ENCODE measurements at places on chromosomes 4 and X.
A peak's percentile ranks its signal among the peaks of the same experiment; 100 is the strongest.

DNA sequence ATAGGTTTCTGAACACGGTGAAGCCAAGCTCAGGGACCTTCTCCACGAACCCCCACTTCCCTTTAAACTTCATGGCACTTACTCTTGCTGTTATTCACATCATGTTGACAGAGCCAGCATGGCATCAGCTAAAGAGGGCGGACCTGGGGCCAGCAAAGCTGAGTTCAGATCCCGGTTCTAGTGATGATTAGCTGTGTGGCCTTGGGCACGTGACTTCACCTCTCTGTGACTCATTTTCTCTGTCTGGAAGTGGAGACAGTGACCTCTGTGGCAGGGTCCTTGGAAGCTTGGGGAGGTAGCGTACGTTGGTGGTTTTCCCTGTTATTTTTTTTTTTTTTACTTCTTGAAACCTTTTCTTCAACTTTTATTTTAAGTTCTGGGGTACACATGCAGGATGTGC is 13.4 kb downstream of the EVC start:
- no peak for DNase-seq

GRCh38 chr4:175440786-175441185 is 371.3 kb downstream of the GPM6A start:
- no peak for DNase-seq

DNA sequence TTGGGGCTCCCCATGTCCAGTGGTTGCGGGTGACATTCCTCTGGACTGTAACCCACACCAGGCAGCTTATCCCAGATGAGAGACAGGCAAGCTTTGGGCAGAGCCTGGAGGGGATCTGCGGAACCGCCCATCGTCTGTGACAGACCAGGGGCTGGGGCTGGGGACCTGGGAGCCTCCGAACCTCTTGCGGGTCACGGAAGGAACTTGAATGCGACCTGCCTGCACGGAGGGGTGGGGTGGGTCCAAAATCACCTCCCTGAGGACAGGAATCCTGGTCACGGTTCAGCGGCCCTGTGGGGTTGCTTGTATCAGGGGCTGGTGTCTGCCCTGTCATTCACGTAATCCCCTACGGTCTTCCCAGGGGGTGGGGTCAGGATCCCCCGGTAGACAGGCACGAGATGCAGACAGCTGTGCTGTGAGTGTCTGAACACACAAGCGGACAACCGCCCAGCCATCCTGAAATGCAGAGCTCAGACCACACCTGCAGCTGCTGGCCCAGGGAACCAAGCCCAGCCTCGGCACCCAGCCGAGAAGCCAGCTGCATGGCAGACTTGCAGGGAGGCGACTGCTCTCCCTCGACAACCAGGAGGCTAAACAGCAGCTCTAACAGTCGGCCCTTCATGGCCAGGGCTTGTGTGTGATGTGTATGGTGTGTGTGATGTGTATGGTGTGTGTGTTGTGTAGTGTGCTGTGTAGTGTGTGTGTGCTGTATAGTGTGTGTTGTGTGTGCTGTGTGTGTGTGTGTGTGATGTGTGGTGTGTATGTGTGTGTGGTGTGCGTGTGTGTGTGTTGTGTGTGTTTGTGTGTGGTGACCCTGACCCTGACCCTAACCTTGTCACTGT is 105.9 kb upstream of the ADRA2C start:
- DNase-seq, result no peak

- peak; percentile 30 for DNase-seq
Observed at GRCh38 chr4:146243141-146243882, 29.0 kb downstream of the REELD1 start.

DNA sequence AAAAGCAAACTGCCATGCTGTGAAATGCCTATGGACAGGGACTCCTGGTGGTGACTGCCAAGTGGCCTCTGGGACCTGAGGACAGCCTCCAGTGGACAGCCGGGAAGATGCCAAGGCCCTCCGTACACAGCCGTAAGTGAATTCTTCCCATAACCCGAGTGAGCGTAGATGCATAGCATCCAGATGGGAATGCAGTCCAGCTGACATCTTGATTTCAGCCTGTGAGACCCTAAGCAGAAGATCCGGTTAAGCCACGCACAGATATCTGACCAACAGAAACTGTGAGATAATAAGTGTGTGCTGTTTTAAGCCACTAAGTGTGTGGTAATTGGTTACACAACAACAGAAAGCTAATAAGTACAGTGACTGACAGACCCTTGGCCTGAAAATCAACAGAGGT is 55.9 kb downstream of the TMEM156 start:
- no peak for DNase-seq

- DNase-seq, result no peak
Observed at GRCh38 chr4:89800527-89801103, 36.3 kb downstream of the SNCA start.

DNA sequence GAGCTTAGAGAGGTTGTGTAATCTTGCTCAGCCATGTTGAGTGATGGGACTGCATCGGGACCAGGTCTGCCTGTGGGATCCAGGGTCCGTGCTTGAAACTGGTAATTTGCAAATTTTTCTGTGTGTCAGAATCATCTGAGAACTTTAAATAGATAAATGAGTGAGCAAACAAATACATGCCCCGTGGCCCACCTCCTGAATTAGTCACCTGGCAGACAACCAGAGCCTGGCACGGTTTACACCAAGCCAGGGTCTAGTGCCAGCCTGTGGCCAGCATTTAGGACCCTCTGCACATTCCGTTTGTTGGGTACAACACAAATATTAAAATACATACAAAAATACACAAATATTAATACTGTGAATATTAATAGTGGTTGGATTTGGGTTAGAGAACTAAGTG is 90.6 kb upstream of the STOX2 start:
- DNase-seq, result no peak

DNA sequence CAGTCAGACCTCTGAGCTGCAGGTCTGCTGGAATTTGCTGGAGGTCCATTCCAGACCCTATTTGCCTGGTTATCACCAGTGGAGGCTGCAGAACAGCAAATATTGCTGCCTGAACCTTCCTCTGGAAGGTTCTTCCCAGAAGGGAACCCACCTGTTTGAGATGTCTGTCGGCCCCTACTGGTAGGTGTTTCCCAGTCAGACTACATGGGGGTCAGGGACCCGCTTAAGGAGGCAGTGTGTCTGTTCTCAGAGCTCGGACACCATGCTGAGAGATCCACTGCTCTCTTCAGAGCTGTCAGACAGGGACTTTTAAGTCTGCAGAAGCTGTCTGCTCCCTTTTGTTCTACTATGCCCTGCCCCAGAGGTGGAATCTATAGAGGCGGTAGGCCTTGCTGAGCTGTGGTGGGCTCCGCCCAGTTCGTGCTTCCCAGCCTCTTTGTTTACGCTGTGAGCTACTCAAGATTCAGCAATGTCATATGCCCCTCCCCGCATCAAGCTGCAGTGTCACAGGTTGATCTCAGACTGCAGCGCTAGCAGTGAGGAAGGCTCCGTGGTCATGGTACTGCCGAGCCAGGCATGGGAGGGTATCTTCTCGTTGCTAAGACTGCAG is 44.1 kb upstream of the KDR start:
- DNase-seq, result no peak

DNA sequence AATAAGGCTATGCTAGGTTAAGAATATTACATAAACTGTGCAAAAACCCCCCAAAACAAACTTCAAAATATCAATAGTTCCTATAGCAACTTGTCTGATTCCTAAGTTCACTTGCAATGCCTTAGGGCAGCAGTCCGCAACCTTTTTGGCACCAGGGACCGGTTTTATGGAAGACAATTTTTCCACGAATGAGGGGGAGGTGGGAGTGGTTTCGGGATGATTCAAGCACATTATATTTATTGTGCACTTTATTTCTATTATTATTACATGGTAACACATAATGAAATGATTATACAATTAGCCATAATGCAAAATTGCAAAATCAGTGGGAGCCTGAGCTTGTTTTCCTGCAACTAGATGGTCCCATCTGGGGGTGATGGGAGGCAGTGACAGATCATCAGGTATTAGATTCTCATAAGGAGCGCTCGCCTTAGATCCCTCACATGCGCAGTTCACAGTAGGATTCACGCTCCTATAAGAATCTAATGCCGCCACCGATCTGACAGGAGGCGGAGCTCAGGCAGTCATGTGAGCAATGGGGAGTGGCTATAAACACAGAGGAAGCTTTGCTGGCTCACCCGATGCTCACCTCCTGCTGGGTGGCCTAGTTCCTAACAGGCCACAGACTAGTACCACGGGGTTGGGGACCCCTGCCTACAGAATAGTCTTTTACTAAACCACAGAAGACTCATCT is 39.7 kb downstream of the ACOX3 start:
- no peak for DNase-seq

DNA sequence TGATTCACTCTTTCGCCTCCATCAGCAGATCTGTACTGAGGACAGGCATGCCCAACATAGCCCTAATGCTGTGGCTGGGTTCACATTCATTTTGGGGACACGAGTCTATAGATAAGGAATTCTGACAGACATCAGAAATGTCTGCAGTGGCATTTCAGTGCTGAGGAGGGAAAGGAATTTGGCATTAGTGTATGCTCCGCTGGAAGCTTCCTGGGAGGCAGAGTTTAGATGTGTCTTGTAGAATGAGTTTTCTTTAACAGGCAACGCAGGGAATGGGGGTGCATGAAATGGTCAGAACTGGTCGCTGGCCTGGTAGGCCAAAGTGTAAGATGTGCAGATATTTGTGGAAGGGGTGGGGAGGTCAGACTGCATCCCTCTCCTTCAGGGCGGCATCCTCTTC is 43.5 kb upstream of the ZNF518B start:
- no peak for DNase-seq

DNA sequence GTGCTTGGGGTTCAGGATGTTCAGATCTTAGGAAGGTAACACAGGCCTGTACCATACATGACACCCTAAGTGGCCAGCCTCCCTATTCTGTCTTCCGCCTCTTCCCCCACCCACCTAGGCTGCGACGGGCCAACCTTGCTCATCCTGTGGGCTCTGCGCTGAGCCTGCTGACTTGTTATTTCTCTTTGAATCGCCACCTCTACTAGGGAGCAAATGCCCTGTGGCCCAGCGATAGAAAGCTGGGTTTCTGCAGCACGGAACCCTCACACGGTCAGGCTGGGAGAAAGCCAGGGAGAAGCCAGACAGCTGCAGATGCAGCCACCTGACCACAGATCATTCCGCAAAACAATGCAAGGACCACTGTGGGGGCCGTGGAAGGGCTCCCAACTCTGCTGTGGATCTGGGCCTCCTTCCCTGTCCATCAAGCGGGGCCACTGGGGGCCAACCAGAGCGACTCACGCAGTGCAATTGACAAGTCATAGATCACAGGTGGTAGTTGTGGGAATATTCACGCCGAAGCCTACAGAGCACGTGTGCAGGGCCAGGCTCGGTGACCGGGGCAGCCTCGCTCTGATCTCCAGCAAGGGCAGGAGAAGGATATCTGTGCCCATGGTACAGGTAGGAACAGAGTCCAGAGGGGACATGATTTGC is 227.5 kb downstream of the AFAP1 start:
- no peak for DNase-seq

GRCh38 chrX:93332329-93332728 is 341.0 kb downstream of the NAP1L3 start:
- DNase-seq, result no peak

DNA sequence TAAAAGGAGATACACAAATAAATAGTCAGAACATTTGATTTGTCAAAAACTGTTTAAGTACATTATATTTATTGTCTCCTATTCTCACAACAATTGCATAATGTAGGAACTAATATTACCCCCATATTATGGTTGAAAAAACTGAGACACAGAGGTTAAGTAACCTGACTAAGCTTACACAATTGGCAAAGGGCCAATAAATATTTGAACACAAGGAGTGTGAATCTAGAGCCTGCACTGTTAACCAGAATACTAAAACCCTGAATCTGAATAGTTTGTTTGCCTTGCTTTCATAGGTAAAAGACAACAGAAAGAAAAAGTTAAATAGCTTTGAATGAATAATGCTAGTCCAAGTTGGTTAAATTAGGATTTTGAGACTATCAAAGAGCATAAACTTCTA is 55.2 kb downstream of the IL13RA2 start:
- no peak for DNase-seq

- no peak for DNase-seq
Observed at GRCh38 chrX:153989973-153990655, 17.6 kb downstream of the TMEM187 start.

DNA sequence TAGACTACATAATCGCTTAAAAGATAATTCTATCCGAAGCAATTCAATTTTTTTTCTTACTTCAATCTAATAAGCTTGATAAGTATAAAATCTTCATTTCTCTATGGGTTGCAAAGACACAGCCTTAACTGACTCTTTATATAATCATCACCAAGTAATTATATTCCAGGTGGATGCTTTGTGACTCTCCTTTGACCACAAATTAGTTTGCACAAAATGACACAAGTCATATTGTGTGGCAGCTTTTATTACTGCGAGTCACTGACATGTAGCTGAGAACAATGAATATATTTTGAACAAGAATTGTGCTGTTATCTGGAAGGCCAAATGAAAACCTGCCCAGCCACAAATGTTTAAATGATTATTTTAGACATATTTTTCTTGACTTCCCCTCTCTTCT is 1727.8 kb downstream of the ARAP2 start:
- no peak for DNase-seq

DNA sequence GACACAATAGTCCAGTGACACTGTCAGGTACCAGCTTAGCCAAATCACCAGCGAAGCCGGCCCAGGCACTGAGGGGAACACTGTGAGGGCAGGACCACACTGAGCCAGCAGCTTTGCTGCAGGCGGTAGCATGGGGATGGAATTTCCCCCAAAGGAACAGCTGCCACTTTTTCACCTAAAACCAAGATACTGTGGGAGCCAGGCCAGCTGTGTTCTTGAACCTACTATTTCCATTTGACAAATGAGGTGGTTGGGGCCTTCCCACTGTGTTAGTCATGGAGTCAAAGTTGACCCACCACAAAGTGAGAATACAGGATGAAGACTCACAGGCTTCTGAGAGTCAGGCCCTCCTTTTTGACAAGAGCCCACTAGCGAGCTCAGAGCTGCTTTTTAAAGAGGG is 70.7 kb upstream of the SH3RF1 start:
- DNase-seq, result no peak

DNA sequence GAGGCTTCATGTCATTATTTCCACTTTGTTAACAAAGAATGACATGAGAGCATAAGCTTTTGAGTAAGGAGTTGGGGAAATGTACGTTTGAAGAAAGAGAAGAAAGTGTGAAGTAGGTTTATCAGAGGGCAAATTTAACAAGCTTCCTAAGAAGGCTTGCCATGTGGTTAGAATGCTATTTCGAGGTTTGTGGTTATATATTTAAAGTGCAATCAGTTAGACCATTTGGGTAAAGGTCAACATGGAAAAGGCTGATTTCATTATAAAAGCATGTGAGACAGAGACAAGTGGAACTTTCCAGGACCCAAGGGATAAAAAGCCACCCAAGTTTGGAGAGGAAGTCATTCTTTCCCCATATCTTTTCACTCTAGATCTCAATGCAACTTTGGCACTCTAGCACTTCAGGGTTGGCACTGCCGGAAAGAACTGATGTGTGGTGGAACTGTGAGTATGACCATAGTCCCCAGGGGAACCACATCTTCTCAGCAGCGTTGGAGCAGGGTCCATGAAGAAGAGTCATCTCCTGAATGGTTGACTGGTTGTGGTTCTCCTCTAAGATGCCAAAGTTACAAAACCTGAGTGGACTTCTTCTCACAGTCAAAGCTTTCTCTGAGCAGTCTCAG is 529.9 kb downstream of the MID1IP1 start:
- DNase-seq, result no peak

All from activated CD8-positive, alpha-beta memory T cell treated with anti-CD3 and anti-CD28 coated beads for 1 hour (primary cell).